Omental fat pad (tissue), 4 donors: ENCODE measurements at places on chromosomes 12 and 14.
A peak's percentile ranks its signal among the peaks of the same experiment; 100 is the strongest.

DNA sequence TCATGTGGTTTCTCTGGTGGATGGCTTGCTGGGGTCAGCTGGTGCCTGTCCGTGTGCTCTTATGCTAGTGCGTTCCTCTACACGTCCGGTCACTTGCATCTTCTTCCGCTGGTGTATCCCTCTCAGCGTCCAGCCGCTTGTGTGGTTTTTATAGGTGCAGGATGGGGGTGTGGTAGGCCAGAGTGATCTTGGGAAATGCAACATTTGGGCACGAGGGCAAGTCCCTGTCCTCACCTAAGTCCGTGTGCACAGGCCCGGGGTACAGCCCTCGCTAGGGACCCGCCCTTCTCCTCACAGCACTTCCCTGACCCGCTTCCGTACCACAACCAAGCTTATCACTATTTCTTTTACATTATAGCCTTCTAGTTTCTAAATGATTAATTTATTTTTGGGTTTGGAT lies 17.3 kb downstream of the RERGL start:
- no peak for DNase-seq

DNA sequence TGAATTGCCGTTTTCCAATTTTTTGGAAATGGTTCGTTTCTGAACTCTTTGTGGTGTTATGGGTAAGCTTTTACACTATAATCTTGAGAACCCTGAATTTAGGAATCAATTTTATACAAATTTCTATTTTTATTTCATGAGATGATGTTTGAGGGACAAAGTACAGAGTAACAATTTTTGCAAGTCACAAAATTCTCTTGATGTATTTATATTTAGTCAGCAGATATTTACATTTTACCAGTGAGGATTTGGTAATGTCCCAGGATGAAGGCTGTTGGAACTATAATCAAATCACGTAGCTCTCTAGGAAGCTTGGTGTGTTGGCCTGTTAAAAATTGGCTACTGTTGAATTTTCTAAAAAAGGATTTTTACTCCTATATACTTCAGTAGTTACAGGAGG lies 24.2 kb downstream of the GPATCH2L start:
- no peak for DNase-seq

DNA sequence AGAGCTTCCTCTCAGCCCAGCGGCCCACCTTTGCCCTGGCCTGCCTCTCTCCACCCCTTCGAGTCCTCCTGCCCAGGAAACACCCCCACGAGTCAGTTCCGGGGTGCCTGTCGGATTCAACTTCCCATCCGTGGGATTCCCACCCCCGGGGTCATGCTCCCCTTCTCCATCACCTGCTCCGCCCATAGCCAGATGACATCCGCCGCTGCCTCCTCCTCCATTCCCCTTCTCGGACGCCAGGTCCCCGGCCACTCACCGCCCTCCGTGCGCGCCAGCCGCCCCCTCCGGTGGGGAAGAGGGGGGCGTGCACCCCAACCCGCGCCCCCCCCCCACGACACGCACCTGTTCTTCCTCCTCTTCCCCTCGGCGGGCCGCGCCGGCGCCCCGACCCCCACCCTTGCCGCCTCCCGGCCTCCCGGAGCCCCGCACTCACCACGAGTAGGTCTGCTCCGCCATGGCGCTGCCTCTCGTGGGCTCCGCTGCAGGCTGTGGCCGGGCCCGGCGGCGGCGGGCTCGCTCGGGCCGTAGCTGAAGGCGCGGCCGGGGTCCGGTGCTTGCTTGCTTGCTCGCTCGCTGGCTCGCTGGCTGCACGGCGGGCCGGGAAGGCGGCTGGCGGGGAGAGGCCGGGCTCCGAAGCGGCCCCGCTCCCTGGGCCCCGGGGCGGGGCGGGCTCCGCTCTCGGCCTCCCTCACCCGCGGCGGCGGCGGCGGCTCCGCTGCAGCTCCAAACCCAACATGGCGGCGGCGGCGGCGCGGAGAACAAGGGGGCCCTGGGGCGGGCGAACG lies 554 bp downstream of the SPPL3 start:
- DNase-seq = peak; percentile 32

- DNase-seq = no peak
Observed at GRCh38 chr14:101600891-101601605, 39.8 kb downstream of the DIO3 start.

DNA sequence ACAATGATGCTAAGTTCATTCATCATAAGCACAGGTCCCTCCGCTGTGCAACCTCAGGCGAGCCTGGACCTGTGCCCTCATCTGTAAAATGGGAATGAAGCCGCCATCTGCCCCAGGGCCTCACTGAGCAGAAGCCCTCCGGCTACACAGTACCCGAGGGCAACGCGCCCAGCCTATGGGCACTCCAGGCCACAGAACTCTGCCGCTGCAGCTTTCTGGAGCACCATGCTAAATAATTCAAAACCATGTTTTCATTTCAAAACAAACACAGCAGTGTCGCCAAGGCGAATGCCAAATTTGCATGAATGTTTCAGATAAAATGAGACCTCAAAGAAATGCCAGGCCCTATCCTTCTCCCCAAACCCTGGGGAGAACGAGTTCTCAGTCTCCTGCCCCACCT lies 4.0 kb downstream of the NCOR2 start:
- no peak for DNase-seq

DNA sequence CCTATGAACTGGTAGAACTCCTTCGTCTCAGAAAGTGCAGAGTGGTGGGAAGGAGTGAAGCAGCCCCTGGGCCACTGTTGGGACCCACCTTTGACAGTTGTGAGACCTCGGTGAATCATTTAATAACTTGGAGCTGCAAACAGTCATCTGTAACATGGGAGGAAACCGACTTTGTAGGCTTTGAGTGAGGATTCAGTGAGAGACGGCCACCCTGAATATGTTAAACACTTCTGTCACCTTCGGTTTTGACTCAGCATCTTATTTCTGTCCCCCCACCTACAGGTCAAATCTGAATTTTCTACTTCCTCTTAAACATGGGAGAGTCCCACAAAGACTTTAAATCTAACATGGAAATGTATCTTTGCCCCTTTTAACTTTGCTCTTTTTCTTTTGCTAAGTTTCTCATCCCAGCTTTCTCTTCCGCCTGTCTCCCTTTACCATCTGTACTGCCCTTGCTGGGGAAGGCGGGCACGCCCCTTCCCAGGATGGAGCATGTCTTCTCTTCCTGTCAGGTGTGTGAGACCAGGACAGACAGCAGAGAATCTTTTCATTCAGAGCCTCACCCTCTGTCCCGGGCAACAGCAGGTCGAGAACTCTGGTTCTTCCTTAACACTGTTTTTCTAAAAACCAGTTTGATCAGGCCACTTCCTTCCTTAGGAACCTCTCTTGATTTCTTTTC lies 37.1 kb downstream of the ZC3H14 start:
- no peak for DNase-seq

GRCh38 chr12:94230357-94230905 lies 82.1 kb downstream of the PLXNC1 start:
- DNase-seq = no peak
